ENCODE measurements at places on chromosomes 12 and 14. TPM values are rescaled to one million over a fixed set of nuclear protein-coding genes. Genes with fewer than 3 reads are reported as not detected.

SLC10A1 gene
- not detected for total RNA-seq

- H3K36me3 ChIP-seq: no peaks in the 10 kb centered on the region
- no peak for DNase-seq
- no peak overlapping the region for H3K4me3 ChIP-seq
- H3K27me3 ChIP-seq: peaks cover 16% of the 10 kb centered on the region
- H3K4me1 ChIP-seq: no peaks in the 10 kb centered on the region
Observed at GRCh38 chr12:123867141-123867540, 105.0 kb downstream of the DNAH10 start.

- no peak for DNase-seq
- H3K4me1 ChIP-seq: no peaks in the 10 kb centered on the region
- no peak overlapping the region for H3K27ac ChIP-seq
Observed at GRCh38 chr12:64430886-64431285, 21.0 kb upstream of the TBK1 start.

DNA sequence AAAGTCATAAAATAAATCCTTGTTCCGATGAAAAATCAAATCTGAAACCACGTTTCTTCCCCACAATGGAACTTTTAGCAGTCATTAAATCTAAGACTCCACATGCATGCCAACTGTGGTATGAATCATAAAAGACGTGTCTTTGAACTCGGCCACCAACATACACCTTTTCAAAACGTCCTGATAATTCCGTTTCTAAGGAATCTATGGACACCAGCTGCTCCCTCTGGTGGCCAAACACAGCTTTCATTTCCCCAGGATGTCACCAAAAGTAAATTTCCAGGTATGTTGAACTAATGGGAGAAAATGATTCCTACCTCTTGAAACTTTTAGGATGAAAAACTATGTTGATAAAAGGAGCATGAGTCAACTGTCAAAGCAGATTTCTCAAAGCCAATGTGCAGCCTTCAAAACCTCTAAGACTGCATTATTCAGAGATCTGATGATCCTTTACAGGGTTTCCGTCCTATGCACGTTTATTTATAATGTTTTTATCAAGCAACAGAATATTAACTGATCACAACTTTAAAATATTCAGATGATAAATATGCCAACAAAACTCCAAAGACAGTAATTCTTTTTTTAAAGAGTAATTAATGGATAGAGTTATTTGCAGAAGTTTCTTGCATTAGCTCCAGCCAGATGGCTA, 96.2 kb downstream of the CIT start:
- no peak overlapping the region for H3K4me3 ChIP-seq
- no peaks in the 10 kb centered on the region for H3K27me3 ChIP-seq
- H3K36me3 ChIP-seq: peaks cover 27% of the 10 kb centered on the region
- no peak overlapping the region for H3K27ac ChIP-seq
- no peak for DNase-seq
- peaks cover 7% of the 10 kb centered on the region for H3K4me1 ChIP-seq

- peak overlapping the region; percentile 71 for H3K4me3 ChIP-seq
- H3K36me3 ChIP-seq: no peaks in the 10 kb centered on the region
- peaks cover 54% of the 10 kb centered on the region for H3K4me1 ChIP-seq
- H3K27ac ChIP-seq: peak overlapping the region; percentile 95
Observed at GRCh38 chr14:49999146-49999761, 106.4 kb downstream of the ARF6 start.
